ENCODE measurements at places on chromosomes 1 and 21.

DNA sequence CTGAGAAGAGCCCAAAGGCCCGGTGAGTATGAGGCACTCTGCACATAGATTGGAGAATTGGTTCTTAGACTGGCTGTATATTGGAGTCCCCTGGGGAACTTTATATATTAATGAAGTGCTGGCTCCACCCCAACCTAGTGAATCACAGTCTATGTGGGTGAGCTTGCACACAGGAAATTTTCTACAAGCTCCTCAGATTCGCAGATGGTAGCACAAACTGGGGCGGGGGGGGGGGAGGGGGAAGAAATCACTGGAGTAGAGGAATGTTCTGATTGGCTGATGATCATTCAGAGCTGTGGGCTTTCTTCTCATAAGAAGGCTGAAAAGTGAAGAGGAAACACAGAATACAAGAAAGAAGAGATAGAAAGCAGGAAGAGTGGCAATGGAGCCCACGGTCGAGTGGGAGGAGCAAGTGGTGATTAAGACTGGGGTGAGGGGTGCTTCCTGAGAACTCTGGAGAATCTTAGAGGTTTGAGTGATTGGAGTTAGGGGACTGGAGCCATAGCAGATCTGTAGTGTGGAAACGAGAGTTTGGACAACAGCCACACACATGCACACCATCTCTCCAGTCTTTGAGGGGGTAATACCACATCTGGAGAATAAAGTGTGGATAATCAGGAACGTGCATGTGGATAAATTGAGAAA is 465.9 kb upstream of the DAB1 start:
- no peak for DNase-seq

DNA sequence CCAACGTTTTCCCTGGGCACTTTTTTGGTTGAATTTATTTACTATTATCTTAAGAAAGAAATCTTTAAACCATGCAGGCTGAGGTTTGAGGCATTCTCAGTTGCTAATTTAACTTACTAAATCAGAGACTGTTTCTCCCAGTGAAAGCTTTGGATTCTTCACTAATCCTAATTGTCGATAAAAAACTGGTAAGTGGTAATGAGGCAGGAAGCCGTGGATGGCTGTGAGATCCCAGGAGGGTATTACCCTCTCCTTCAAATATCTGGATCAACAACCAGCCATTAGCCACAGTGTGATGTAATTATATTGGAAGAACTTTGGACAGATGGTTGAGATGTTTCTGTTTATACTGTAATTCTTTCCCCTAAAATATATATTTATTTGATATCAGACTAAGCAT is 485.0 kb downstream of the DISC1 start:
- DNase-seq = no peak

DNA sequence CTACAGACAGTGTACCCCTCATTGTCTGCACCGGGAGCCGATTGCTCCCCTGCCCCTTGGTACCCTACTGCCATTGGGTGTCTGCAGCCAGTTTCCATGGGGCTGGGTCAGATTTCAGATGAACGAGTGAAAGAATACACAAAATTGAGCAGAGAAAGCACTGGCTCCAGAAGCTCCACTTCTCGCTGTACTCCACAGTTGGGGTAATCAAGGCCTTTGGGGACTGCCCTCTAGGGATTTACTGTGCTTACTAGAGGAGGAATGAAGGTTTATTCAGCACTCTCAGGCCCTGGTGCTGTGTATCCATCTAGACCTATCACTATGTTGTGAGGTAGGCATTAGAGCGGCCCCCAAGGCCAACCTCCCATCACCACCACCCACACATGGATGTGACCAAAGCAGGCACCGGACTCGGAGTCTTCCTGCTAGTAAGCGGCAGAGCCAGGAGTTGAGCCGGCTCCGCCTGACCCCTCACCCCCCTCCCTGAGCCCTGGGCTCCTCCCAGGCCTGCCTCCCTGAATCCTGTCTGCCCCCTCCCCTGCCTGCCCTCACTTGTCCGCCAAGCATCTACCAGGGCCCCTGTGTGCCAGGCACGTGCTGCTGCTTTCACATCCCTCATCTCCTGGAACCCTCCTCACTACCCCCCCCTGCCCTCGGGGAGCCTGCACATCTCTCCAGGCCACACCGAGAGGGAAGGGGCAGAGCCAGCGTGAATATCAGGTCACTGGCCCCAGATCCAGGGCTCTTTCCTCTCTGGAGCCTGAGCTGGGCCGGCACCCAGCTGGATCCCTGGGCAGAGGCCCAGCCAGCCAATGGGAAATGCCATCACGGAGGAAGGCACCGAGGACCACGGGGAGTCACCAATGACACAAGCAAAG is 23.3 kb downstream of the KCNN3 start:
- DNase-seq = no peak

- no peak for DNase-seq
Measured at GRCh38 chr1:27592232-27592930, 11.6 kb downstream of the AHDC1 start.

DNA sequence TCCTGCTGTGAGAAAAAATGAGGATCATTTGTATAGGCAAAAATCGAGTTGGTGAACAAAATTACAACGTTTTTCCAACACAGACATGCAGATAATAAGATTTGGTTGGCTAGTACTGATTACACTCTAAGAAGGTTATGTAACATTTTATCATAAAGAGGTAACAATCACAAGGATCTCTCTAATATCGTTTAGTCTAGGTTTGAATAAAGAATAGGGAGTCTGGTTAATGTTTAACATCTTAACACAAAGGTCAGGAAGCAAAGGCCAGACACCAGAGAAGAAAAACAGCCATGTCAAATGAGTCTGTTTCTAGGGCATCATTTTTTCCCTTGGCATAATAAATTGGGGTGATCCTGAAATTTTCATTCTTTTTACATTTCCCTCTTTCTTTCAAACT is 207.4 kb upstream of the CHRM3 start:
- no peak for DNase-seq

DNA sequence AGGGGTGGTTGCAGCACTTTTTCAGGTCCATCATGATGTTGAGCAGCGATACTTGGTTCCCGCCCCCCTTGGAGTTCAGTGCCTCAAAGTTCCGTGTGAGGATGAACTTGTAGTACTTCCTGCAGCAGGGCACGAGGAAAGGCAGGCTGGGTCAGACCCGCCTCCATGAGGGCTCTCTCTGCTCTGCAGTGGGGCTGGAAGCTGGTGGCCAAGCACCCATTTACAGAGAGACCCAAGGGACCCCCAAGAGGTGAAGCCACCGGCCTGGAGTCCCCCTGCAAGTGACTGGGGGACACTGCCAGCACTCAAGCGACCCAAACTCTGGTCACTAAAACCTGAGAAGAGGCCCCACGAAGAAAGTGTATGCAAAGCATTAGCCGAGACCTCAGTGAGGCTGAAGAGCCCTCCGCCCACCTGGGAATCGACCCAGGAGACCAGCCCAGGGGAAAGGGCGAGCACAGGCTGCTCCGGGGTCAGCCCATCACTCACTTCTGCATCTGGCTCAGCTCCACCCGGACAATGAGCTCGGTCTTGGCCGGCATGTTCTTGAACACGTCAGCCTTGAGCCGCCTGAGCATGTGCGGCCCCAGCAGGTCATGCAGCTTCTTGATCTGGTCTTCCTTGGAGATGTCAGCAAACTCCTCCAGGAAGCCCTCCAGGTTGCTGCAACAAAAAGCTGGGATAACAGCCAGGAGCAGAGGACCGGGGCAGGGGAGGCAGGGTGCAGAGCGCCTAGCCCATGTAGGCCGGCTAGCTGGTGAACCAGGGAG is 45.2 kb downstream of the CHD5 start:
- no peak for DNase-seq
